B cell (primary cell): ENCODE measurements at places on chromosomes 12 and 14. TPM values are rescaled to one million over a fixed set of nuclear protein-coding genes. Genes with fewer than 3 reads are reported as not detected.

DNA sequence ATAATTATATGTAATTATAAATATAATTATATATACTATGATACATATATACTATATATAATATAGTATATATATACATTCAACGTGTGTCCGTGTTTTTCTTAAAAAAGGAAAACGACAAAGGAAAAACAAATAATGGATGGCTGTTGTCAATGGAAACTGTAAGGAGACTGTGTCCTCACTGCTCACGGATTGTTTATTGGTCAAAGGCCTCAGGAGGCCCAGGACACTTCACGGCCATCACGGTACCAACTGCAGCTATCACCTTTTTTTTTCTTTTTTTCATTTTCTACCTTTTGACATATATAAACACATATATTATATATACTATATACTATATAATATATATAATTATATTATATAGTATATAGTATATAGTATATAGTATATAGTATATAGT, 113.4 kb downstream of the SPTSSA start:
- H3K4me1 ChIP-seq = no peaks in the 10 kb centered on the region
- no peak overlapping the region for H3K27ac ChIP-seq
- H3K4me3 ChIP-seq = no peak overlapping the region
- H3K27me3 ChIP-seq = no peaks in the 10 kb centered on the region

BIN2 gene
- total RNA-seq = 40.1 and 41.5 TPM in 2 replicates

DNA sequence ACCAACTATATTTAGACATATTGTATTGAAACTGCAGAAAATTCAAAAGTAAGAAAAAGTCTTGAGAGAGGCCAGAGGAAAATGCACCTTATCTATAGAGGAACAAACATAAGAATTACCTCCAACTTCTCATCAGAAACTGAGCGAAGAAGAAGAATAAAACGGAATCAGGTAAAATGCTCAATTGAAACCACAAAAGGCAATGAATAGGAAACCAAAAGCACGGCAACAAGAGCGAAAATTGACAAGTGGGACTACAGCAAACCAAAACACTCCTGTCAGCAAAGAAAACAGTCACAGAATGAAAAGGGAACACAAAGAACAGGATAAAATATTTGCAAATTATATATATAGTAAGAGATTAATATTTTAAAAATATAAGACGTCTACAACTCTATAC, 61.9 kb upstream of the PARP11 start:
- no peaks in the 10 kb centered on the region for H3K4me1 ChIP-seq
- H3K36me3 ChIP-seq = no peaks in the 10 kb centered on the region
- H3K4me3 ChIP-seq = no peak overlapping the region
- no peak overlapping the region for H3K27ac ChIP-seq
- no peak for DNase-seq
- no peaks in the 10 kb centered on the region for H3K27me3 ChIP-seq

KRT71 gene
- total RNA-seq = not detected in 2 replicates

REC8 gene
- total RNA-seq = 48.4 and 62.1 TPM in 2 replicates

LGR5 gene
- not detected in 2 replicates for total RNA-seq
